ENCODE measurements at places on chromosomes 2 and 18. TPM values are rescaled to one million over a fixed set of nuclear protein-coding genes. Genes with fewer than 3 reads are reported as not detected.
A peak's percentile ranks its signal among the peaks of the same experiment; 100 is the strongest.

DNA sequence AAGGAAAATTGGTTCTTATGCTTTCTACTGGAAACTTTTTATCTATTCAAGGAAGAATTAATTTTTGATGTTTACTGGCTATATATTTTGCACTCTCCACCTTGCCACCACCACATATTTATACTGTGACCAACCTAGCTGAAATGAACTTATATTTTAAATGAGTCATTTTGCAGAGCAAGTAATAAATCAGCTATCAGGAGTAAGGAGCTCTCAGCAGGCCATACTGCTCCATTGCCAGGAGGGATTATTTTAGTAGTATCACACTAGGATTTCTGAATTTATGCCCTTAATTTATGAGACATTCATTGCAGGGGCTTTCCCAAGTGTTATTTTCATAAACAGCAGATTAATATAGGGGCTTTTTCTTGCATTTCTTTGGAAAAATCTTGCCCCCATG, 125.8 kb upstream of the CYP1B1 start:
- DNase-seq = no peak

The INO80C gene
- total RNA-seq = 30.8 TPM

The POTEJ gene
- not detected for total RNA-seq

DNA sequence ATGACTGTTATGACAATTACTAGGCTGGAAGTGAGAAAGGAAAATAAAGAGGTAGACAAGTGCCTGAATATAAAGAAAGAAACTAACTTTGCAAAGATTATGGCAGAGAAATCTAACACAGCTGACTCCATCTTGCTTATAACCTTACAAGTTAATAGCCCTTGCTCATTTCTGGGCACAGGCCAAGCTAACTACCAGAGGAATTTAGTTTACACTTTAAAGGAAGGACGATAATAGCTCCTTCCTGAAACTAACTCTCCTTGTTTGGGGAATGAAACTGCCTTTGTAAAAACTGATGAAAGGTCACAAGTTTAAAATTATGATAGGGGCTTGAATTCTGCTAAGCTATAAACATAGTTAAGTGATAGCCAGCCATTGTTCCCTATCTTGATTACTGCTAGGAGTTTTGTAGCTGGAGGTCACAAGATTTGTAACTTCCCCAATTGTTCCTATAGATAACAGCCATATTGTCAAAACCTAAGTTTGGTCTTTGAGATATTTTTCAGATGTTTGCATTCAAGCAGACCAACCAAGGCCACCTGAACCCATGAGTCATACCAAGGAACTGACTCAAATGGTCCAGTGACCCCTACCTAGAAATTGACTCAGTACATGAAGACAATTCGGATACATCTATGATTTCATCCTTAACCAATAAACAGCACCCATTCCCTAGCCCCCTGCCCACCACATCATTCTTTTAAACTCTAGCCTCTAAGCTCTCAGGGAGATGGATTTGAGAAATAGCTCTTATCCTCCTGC, 209.2 kb upstream of the LRATD1 start:
- DNase-seq = no peak

The YPEL5 gene
- 91.5 TPM for total RNA-seq

The SOX11 gene
- 12.7 TPM for total RNA-seq

DNA sequence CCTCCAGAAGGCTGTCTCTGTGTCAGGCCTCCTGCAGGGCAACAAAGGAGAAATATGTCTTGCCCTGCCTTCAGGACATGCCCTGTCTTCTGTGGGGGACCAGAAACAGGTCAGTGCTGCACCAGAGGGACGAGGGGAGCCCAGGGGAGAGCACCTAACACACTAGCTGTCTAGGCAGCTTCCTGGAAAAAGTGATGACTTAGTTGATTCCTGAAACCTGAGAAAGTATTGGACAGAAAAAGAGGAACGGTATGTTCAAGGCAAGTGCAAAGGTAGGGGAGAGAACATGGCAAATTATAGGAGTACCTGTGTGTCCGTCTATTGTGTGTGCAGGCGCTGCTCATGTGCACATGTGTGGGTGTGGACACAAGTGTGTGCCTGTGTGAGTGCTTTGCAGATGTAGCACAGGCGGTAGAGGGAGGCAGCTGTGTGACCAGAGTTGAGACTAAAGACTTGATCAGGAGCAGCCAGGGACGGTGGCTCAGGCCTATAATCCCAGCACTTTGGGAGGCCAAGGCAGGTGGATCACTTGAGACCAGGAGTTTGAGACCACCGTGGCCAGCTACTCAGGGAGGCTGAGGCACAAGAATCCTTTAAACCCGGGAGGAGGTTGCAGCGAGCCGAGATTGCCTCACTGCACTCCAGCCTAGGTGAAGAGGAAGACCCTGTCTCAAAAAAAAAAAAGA, 119.5 kb downstream of the GYPC start:
- no peak for DNase-seq

GRCh38 chr2:214139630-214140284, 271.1 kb upstream of the VWC2L start:
- DNase-seq = no peak

- DNase-seq = no peak
Measured at GRCh38 chr2:120682654-120683053, 53.0 kb upstream of the GLI2 start.

- no peak for DNase-seq
Measured at GRCh38 chr2:116499389-116499788, 1315.1 kb upstream of the DDX18 start.

- DNase-seq = no peak
Measured at GRCh38 chr18:55121397-55122170, 162.3 kb upstream of the CCDC68 start.

- DNase-seq = no peak
Measured at GRCh38 chr2:70746094-70746974, 21.7 kb downstream of the ADD2 start.

The BCL11A gene
- 6.1 TPM for total RNA-seq

DNA sequence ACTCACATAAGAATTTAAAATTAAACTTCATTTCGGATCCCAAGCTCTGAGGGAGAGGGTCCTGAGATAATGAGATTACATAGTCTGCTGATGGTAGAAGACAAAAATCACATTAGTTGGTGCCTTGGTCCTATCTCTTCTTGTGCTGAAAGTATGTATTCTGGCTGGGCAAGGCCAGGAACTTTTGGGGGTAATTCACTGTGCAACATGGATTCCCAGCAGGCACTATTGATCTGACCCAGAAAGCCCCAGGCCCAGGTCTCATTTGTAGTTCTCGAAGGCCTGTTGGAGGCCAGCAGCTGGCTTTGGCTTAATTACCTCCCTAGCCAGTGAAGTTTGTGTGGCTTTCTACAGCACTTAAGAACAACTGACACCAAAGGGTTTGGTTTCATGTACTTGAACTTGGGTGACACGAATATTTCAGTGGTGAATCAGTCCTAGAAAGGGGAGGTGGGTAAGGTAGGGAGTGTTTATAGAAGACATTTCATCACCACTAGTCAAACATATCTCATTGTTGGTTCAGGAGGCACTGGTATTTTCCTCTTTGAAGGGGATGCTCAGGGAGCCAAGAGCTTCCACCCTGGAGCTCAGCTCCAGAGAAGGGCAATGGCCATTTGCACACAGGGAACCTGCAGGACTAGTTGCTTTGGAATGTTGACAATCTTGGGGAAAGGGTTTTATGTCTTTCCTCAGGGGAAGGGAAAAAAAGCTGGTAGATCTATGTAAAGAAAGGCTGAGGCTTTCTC, 217.8 kb downstream of the OSR1 start:
- DNase-seq = peak; percentile 2

The M1AP gene
- total RNA-seq = not detected

GRCh38 chr18:50374220-50374752, 560 bp upstream of the SKA1 start:
- DNase-seq = no peak

DNA sequence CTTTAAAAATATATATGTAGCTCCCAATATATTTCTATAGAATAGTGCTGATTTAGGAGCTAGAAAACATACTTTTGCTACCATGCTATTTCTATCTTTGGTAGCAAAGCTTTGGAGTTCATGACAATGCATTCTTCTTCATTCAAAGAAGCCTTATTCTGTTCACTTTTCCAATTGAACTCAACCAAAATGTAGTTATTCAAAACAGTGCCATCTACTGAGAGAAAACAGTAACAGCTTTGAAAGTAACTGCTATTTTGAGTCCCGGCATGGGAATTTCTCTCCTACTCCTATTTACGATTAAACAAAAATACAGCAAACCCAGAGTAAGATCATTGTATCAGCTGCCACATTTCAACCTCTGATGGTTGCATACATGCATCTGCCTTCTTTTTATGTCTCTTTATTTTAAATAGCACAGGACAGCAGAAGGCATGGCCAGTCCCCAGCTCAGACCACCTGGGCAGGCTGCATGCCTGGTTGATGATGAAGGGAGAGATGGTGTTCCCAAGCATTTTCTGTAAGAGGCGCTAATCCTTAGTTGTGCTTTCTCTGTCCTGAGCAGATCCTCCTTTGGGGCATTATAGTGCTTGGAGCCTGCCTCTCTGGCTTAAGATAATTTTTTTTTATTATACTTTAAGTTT, 69.7 kb upstream of the SULT1C3 start:
- no peak for DNase-seq

- DNase-seq = no peak
Measured at GRCh38 chr18:24018299-24018886, 3.8 kb downstream of the TTC39C start.

The VAMP8 gene
- total RNA-seq = 14.1 TPM

GRCh38 chr2:171279983-171280790, 119.5 kb upstream of the TLK1 start:
- no peak for DNase-seq

GRCh38 chr2:131055169-131056065, 37.8 kb downstream of the FAM168B start:
- no peak for DNase-seq

DNA sequence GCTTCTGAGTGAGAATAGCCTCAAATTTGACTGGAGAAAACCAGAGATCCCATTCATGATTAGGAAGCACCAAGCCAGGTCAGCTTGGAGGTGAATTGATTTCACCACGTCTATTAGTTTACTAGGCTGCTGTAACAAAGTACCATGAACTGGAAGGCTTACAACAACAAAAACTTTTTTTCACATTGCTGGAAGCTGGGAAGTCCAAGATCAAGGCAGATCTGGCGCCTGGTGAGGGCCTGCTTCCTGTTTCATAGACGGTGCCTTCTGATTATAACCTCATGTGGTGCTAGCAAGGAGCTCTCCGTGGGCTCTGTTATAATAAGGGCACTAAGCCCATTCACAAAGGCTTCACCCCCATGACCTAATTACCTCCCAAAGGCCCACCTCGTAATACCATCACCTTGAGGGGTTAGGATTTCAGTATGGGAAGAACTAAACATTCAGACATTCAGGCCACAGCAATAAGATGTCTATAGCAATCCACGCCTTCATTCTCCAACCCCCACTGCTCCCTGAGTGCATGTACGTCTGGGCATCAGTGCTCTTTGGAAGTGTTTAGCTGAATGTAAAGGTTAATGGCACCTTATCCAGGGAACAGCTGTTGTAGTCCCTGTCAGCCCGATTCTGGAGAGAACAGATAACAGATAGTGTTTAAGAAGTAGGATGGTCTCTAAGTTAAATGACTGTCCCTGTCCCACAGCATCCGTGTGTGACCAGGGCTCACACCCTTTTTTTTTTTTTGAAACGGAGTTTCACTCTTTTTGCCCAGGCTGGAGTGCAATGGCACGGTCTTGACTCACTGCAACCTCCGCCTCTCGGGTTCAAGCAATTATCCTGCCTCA, 89.2 kb downstream of the SOCS6 start:
- DNase-seq = no peak

DNA sequence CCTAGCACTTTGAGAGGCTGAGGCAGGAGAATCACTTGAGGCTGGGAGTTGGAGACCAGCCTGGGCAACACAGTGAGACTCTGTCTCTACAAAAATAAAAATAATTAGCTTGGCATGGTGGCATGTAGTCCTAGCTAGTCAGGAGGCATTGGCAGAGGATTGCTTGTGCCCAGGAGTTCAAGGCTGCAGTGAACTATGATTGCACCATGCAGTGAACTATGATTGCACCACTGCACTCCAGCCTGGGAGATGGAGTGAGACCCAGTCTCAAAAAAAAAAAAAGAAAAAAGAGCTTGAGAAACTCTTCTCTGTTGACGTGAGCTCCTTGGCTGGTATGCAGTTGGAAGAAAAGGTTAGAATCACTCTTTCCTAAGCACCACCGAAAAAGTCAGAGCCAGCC, 125.1 kb upstream of the TNP1 start:
- DNase-seq = no peak

The RAPH1 gene
- 69.8 TPM for total RNA-seq

GRCh38 chr2:120313695-120314615, 32.0 kb upstream of the INHBB start:
- DNase-seq = no peak

- DNase-seq = no peak
Measured at GRCh38 chr18:23301972-23302371, 151.1 kb upstream of the RIOK3 start.

GRCh38 chr2:147588191-147588590, 256.6 kb upstream of the ACVR2A start:
- no peak for DNase-seq

GRCh38 chr2:130287656-130288026, 55.1 kb upstream of the IMP4 start:
- no peak for DNase-seq

DNA sequence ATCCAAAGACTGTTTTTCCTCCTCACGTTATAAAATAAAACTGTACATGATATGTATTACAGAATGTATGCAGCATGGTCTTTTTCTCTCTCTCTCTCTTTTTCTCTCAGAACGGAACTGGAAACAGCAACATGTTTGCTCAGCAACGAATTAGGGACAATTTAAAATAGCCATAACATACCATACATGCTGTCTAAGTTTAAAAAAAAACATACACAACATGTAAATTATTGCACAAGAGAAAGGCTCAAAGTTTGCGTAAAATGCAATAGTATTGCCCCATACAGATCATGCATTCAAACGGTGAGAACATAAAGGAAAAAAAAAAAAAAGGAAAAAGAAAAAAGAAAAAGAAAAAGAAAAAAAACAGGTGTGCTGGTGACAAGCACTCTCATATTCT, 93.6 kb downstream of the BCL11A start:
- no peak for DNase-seq

- no peak for DNase-seq
Measured at GRCh38 chr2:28036307-28036706, 145.8 kb downstream of the BABAM2 start.

DNA sequence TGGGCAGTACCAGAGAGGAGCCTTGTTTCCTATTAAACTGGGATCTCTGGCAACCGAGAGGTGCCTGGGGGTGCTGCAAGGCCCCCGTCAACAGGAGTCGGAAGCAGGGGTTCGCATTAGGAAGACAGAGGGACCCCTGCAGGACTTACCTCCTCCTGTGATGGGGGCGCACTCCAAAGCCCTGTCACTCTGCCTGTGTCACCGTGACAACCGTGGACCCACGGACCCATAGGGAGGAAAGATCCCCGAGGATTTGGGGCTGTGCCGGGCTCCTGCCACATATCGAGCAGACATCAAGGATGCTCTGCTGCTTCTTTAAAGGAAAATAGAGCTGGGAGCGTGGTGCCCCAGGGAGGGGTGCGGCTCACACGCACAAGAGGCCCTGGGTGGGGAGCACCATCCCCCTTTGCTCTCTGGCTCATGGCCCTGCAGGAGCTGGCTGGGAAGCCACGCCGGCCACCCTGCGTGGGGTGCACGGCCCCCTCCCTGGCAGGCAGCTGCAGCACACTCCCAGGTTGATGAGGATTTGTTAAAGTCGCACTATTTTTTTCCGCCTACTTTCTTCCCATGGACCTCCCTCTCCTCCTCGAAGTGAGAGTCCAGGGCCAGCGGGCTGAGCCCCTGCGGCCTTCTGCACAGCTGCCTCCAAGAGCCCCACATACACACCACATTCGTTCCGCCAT, 167.5 kb downstream of the TWIST2 start:
- DNase-seq = no peak

Measured in glomerular endothelial cell (primary cell).